Stimulated activated CD8-positive, alpha-beta memory T cell treated with anti-CD3 and anti-CD28 coated beads, Interleukin-7, amount 100 ng/mL, for 1 hour (primary cell): ENCODE measurements at places on chromosomes 4 and X.

DNA sequence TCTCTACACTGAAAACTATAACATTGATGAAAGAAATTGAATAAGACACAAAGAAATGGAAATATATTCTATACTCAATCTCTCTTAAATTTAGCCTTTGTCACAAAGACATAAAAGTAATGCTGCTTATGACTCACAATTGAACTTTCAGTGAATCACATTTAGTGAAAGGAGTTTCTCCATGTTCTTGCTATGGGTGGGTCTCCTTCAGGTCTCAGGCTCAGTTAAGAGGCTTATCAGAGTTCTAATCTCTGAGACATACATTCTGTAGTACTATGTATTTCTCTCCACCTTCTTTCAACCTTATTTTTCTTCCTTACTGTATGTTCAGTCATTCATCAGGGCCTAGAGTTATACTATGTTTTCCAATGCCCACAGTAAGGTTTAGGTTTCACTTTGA is 220.9 kb downstream of the DTHD1 start:
- no peak for DNase-seq

- no peak for DNase-seq
Observed at GRCh38 chr4:80115368-80116181, 42.5 kb upstream of the ANTXR2 start.

DNA sequence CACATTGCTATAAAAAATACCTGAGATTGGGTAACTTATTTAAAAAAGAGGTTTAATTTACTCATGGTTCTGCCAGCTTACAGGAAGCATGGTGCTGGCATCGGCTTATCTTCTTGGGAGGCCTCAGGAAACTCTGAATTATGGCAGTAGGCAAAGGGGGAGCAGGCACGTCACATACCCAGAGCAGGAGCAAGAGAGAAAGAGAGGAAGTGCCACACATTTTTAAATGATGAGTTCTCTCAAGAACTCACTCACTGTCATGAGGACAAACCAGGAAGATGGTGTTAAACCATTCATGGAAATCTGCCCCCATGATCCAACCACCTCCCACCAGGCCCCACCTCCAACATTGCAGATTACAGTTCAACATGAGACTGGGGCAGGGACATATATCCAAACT is 10.0 kb upstream of the AFF1 start:
- no peak for DNase-seq

GRCh38 chr4:33134366-33134765 is 2414.2 kb downstream of the PCDH7 start:
- DNase-seq = no peak

DNA sequence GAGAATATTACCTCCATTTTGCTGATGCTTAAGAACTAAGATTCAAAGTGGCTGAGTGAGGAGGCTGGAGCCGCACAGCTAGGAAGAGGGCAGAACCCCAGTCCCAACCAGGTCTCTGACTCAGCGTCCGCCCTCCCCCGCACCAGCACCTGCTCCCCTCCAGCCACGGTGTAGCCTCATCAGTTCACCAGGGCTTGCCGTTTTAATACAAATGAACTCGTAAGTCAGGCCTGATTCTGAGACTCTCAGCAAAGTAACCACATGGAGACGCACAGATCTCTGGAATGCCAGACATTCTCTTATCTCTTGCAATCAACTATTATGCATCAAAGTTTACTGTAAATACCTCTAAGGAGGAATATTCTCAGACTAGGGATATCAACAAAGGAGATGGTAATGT is 52.4 kb downstream of the ENPP6 start:
- no peak for DNase-seq

DNA sequence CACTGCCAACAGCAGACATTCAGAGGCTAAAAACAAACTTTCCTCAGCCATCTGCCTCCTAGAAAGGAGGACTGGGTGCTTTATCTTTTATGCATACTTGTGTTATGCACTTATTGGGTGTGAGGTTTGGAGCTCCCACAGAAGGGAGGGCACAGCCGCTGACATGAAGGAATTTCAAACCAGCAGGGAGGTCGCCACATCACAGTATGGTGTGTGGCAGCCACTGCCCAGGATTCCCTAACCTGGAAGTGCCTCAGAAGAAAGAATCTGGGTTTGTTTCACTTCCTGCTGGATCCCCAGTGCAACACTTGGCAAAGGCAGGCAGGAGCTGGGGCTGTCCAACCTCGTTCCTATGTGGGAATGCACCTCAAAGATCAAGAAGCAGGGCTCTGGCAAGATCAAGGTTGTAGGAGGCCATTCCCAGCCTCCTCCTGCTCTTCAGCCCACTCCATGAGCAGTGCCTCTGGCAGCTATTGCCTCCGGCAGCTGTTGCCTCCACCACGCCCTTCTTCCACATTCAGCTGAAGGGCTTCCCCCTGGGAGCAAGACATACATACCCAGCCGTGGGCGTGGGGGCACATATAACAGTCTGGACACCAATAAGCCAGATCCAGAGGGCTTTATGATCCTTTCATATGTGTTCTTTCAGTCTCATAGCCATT is 109.0 kb upstream of the MAMLD1 start:
- DNase-seq = no peak

DNA sequence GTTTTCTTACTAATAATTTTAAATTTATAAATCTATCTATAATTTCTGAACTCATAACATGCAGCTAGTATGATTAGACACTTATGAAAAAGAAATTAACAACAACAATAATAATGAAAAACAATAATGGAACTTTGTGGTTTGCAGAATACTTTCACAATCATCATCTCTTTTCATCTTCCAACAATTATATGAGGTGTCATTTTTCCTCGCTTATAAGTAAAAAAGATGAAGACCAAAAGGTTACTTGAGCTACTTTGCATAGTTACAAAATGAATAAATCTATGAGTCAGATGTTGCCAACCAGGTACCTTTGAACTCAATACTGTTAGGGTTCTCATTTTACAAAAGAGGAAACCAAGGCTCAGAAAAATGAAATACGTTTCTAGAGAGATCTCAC is 98.5 kb upstream of the ELOVL6 start:
- DNase-seq = no peak

DNA sequence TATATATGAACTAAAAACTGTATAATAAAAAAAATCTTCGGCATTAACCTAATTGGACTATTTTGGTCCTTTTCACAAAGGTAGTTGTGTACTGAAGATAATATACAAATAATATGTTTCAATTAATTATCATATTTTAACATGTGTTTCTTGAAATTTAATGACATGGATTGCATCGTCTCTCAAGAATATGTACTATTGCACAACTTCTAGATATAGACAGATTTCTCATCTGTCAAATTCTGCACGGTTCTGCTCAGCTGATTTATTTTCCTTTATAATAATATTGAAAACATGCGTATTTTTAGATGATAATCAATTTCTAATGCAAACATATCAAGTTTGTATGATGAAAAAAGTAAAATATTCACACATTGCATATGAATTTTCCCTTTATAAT is 498.7 kb upstream of the PABPC4L start:
- DNase-seq = no peak

- no peak for DNase-seq
Observed at GRCh38 chr4:108849611-108850168, 86.8 kb upstream of the ETNPPL start.

GRCh38 chr4:61085534-61085933 is 114.6 kb upstream of the ADGRL3 start:
- no peak for DNase-seq

- DNase-seq = no peak
Observed at GRCh38 chr4:46249516-46249915, 125.7 kb upstream of the GABRG1 start.

- no peak for DNase-seq
Observed at GRCh38 chr4:41533680-41534079, 4.3 kb upstream of the LIMCH1 start.

DNA sequence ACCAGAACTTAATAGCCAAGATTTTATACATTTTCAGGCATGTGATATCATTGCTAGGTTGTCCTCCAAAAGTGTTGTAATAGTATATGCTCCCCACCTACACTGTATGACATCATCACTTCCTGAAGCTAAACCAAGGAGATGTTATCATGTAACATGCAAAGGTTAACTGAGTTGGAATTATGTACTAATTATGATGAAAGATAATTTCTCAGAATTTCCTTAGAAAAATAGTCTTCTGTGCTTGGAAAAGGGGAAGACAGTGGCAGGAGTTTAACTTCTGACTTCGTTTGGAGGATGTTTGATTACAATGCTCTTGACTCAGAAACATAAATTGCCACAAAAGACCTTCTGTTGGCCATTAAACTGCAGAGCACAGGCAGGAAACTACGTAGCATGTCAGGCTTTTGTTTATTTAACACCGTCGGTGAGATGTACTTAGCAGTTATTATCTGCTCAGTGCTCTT is 83.6 kb upstream of the GUCY1A1 start:
- DNase-seq = no peak

DNA sequence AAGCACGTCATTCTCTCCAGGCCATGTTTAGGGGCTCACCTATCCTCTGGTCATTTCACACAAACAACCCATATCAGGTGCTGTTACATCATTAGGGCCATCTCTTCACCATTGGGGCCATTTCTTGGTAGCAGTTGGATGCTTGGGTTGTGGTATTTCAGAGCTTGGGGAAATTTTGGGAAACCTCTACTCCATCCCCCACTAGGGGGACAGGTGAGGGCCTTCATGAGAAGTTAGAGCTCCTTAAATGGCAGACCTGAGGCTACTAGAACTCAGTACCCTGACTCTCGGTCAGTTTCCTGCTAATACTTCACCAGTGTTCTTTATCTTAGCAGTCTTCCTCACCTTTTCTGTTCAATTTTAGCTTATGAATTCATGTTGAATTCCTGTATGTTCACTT is 50.2 kb downstream of the ZNF827 start:
- DNase-seq = no peak

- no peak for DNase-seq
Observed at GRCh38 chr4:8709729-8710360, 117.3 kb downstream of the CPZ start.
